MCF 10A (cell line): ENCODE measurements at places on chromosomes 2 and 18. TPM values are rescaled to one million over a fixed set of nuclear protein-coding genes. Genes with fewer than 3 reads are reported as not detected.

DNA sequence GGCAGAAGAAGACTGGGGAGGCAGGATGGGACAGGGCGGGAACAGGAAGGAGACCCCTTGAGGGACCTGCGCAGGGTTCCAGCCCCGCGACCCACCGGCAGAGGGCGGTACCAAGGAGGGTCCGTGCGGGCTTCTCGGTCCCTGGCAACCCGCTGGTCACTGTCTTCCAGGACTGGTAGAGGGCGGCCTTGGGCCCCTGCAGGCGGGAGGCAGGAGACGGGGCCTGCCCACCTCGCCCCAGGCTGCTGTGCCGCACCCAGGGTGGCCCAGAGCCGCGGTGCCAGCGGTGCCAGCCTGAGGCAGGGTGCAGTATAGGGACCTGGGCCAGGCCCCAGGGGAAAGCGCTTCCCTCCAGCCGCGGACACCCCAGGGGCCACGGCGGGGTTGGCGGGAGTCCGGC, 34.5 kb downstream of the NEURL3 start:
- no peaks in the 10 kb centered on the region for H3K4me1 ChIP-seq
- no peak overlapping the region for H3K4me3 ChIP-seq
- no peak overlapping the region for H3K27ac ChIP-seq
- DNase-seq: no peak

DNA sequence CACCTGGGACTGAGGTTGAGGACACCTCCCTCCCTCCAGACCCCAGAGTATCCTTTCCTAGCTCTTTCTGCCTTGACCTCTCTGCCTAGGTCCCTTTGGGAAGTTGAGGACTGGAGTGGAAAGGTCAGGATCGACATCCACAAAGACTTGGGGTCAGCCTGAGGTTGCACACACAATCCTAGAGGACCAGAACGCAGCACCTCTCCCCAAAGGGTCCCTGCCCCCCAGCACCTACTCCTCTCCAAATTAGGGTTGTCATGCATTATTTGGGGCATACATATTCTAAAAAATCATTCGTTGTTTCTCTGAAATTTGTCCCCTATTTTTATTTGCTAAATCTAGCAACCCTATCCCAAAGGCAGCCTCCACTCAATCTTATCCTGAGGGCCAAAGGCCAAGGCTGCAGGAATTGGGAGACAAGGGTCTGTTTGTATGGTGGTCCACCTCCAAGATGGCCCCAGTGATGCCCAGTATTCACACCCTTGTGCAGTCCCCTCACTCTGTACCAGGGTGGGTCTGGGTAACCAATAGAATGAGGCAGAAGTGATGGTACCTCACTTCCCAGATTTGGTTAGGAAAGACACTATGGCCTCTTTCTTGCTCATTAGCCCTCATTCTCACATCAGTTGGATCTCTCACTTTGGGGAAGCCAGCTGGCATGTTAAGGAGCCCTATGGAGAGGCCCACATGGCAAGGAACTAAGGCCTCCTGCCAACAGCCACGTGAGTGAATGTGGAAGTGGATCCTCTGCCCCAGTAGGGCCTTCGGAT, 3.5 kb upstream of the CHRNG start:
- H3K4me3 ChIP-seq: no peak overlapping the region
- H3K4me1 ChIP-seq: no peaks in the 10 kb centered on the region
- DNase-seq: no peak
- no peaks in the 10 kb centered on the region for H3K36me3 ChIP-seq
- no peak overlapping the region for H3K27ac ChIP-seq

DNA sequence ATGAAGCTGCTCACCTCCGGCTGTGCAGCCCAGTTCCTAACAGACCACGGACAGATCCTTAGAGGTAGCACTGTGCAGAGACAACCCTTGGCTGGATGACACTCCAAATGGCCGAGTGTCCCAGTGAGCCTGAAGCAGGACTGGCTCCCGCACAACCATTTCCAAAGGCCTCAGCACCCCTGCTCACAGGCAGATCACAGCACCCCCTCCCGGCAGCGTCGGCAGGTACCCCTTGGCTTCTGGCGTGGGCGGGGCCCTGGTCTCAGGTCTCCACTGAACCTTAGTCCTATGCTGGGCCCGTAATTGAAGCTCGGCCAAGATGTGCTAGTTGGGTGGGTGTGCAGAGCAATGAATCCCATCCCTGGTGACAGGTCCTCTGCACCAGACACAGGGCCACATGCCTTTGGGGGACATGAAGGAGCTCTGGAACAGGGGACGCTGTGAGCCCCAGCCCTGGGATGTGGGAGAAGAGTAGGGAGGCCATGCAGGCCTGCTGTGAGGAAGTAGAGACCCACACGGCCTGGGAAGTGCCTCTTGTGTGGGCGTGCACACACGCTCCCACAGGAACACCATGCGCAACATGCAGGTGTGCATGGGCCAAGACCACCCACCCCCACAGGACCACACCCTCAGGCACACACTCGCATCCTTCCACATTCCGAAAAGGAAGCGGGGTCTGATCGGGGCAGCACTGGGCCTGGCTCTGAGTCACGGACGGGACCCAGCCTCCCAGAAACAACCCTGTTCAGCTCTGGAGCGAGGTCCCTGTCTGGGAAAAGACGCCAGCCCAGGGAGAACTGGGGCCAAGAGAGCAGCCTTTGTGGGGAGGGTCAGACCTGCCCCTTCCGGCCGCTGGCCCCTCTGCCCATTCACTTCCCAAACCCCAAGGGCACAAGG, 2.8 kb downstream of the DUSP2 start:
- no peak for DNase-seq
- H3K27me3 ChIP-seq: no peaks in the 10 kb centered on the region
- peaks cover 4% of the 10 kb centered on the region for H3K36me3 ChIP-seq

GRCh38 chr2:74293191-74293991, 49.8 kb downstream of the SLC4A5 start:
- H3K36me3 ChIP-seq: no peaks in the 10 kb centered on the region
- no peaks in the 10 kb centered on the region for H3K27me3 ChIP-seq
- H3K4me3 ChIP-seq: no peak overlapping the region
- no peaks in the 10 kb centered on the region for H3K4me1 ChIP-seq
- H3K27ac ChIP-seq: no peak overlapping the region

ELOA2 gene
- not detected in 2 replicates for total RNA-seq

UGT1A3 gene
- total RNA-seq: not detected in 2 replicates
